HCT116 (cell line): ENCODE measurements at places on chromosomes 13 and 19. TPM values are rescaled to one million over a fixed set of nuclear protein-coding genes. Genes with fewer than 3 reads are reported as not detected.

The NXNL1 gene
- total RNA-seq = not detected

The OR4F17 gene
- not detected for total RNA-seq

The ZNF667 gene
- total RNA-seq = not detected

DNA sequence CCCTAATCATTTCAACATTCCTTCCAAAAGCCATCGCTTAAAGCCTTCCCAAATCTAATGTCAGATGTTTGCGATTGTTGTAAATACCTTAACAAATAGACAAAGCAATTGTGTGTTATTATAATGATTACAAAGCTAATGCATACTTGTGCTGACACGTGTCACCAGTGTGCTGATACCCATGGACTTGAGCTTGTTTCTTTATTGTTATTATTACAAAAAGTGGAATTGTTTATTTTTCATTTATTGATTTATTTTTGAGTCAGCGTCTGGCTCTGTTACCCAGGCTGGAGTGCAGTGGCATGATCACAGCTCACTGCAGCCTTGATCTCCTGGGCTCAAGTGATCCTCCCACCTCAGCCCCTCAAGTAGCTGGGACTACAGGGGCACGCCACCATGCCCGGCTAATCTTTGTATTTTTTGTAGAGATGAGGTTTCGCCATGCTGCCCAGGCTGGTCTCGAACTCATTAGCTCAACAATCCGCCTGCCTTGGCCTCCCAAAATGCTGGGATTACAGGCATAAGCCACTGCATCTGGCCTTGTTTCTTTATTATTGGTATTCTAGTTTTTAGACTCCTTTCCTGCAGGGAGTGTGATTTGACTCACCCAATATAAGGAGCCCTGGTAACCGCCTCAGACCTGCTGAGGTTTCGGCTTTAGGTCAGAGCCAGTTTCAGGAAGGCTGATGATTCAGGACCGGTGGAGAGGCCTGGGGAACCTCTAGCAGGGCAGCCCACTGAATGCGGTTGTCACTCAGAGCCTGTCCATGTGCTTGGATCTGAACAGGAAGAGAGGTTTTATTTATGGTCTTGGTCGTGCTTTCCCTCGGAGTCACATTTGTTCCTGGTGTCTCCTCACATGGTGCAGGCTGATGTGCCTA, 2.1 kb upstream of the FBXO17 start:
- no peak for DNase-seq

The HIF3A gene
- 0.98 TPM for total RNA-seq

GRCh38 chr13:44165889-44166496, 207.6 kb upstream of the SERP2 start:
- DNase-seq = no peak

The SERTAD3 gene
- 32.4 TPM for total RNA-seq

The SAMD1 gene
- total RNA-seq = 62.9 TPM

DNA sequence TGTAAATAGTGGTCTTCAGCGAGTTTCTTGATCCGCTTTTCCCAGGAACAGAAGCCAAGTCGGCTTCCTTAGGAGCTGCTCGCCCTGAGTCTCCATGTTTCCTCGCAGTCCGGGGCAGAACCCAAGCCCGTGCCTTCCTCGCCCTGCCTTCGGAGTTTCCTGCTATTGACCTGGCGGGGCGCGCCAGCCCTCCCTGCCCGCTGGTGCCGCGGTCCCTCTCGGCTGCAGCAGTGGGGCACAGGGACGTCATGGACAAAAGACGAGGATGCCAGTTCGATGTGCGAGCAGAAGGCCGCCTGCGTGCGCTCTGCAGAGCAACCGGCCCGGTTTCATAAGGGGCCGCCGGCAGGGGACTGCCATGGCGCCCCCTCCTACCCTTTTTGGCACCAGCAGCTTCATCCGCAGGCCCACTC, 156.6 kb downstream of the TM9SF2 start:
- DNase-seq = no peak

DNA sequence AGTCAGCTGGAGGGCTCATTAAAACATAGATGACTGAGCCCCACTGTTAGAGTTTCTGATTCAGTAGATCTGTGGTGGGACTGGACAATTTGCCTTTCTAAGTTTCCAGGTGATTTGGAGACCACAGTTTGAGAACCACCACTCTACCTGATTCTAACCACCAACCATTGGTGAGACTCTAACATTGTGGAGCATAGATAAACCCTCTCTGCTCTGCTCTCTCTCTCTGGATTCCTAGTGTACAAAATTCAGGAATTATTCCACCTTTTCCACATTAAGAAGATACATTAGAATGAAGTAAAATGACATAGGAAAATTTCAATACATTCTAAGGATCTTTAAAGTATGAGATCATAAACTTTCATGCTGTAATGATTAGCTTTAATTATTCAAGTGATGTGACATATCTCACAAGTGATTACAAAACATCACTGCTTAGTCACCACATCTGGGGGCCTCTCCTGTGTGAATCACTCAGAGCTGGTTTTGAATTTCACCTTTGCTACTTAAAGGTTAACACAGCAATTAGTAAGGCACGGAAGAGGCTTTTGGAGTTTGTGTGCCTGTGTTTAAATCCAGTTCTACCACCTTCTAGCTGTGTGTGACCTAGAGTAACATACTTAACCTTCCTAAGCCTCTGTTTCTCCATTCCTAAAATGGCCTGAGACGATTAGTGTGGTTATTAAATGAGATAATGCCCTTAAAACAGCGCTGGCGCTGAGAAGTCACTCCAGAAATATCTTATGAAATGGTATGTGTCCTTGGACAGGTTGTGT, 78.5 kb upstream of the NBEA start:
- DNase-seq = peak; percentile 68

DNA sequence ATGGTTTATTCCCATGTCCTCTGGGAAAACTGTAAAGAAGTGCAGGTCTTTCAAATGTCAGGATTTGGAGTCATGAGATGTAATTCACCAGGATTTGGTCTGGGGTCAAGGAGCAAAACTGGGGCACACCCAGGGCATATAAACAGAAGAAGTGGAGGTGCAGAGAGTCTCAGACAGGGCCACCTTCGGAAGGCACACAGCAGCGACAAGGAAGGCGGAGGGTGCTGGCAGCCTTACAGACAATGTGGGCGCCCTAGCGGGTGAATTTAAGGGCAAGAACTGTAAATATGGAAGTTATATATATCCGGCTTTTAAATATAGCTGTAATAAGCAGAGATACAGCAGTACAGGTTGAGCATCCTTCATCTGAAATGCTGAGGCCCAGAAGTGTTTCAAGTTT, 31.2 kb downstream of the DHRS12 start:
- no peak for DNase-seq

DNA sequence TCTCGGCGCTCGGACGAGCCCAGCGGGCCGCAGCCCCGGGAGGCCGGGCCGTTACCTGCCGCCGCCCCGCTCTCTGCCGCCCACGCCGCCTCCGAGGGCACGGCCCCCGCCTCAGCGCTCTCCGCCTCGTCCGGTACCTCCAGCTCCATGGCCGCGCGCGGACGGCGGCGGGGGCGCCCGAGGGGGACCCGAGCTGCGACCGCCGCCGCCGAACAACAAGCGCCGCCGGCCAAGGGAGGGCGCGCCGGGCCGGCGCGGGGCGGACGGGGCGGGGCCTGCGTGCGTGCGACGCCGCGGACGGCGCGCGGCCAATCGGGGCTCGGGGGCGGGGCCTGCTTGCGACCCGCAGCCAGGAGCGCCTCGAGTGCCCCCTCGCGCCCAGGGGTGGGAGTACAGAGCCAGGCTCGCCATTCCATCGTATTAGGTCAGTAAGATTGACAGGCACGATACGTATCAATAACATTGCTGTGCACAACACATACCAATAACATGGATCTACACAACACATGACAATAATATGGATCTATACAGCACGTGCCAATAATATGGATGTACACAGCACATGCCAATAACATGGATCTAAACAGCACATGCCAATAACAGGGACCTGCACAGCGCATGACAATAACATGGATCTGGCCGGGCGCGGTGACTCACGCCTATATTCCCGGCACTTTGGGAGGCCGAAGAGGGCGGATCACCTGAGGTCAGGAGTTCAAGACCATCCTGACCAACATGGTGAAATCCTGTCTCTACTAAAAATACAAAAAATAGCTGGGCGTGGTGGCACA, at the start of gene PIP5K1C:
Gene PIP5K1C, minus strand, starts transcription at position 227 of the 791 bp plus-strand sequence. Its CDS starts 78 bp downstream, at position 149.
- peak; percentile 75 for DNase-seq

The RAB3A gene
- 10.6 TPM for total RNA-seq

- no peak for DNase-seq
Measured at GRCh38 chr19:18230941-18231734, 4.9 kb upstream of the PDE4C start.

The ZNF729 gene
- not detected for total RNA-seq

The WDR87 gene
- total RNA-seq = not detected

The CCDC169 gene
- not detected for total RNA-seq

- DNase-seq = no peak
Measured at GRCh38 chr13:106155411-106155810, 380.1 kb downstream of the EFNB2 start.

The ZNF284 gene
- not detected for total RNA-seq

GRCh38 chr13:61880578-61881283, 465.1 kb upstream of the PCDH20 start:
- DNase-seq = peak; percentile 26

DNA sequence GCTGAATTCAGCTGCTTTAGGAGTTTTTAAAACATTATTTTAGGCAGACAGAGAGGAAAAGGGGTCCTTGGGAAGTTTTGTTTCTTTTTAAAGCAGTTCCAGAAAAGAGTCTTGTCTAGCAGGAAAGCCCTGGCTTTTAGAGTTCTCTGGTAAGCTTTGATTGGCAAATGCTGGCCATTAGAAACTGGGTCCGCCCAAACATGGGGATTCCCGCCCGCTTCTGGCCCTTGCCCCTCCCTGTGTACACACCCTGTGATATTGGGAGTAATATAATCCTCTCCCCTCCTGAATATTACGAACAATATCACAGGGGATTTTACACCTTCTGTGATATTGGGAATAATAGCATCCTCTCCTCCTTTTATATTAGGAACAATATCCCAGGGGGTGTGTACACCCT, 58.9 kb downstream of the ERICH4 start:
- no peak for DNase-seq

- DNase-seq = no peak
Measured at GRCh38 chr13:111623743-111624505, 303.5 kb downstream of the TEX29 start.

DNA sequence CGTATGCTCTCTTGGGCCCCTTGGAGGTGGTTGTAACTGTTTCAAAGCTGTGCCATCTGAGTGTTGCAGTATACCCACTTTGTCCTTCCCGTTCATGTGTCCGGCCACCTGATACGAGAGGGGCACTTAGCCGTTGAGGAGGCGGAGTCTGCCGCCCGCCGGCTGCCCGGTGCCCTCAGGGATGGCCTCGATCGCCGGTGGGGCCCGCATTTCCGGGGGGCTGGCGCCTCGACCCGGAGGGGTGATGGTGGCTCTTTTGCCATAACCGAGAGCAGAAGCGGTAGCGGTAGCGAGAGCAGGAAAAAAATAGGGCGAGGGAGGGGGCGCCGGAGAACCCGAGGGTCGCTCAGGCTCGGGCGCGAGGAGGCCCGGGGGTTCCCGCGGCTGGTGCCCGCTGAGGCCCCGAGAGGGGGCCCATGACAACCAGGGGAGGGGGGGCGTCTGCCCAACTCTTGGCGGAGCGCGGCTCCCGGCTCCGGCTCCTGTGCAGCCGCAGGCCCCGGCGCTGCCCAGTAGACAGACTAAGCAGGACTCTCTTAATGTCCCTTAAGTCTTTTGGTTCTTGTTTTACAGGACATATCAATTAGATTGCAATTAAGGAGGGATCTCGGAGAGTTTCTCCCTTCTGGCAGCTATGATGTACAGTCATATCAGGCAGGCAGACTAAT, 342.7 kb upstream of the SGCG start:
- DNase-seq = no peak

GRCh38 chr13:85512421-85512820, 286.8 kb downstream of the SLITRK6 start:
- DNase-seq = no peak

DNA sequence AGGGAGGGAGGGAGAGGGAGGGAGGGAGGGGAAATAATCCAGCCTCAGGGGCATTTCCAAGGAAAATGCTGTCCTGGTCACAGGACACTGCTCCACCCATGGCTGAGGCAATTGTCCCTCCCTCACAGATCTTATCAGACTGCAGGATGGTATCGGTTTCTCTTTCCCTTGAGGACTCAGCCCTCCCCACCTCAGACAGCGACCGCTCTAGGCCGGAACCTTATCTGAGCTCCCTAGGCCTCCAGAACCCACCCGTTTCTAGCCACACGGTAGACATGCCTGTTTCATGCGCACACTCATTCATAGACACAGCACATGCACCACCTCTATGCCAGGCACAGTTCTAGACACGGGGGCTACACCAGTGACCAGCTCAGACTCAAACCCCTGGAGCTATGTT, 10.0 kb upstream of the IZUMO2 start:
- DNase-seq = no peak

GRCh38 chr19:2478278-2478755, 2.4 kb downstream of the GADD45B start:
- DNase-seq = no peak

GRCh38 chr19:14366529-14366928, 14.7 kb upstream of the ADGRE5 start:
- peak; percentile 92 for DNase-seq

DNA sequence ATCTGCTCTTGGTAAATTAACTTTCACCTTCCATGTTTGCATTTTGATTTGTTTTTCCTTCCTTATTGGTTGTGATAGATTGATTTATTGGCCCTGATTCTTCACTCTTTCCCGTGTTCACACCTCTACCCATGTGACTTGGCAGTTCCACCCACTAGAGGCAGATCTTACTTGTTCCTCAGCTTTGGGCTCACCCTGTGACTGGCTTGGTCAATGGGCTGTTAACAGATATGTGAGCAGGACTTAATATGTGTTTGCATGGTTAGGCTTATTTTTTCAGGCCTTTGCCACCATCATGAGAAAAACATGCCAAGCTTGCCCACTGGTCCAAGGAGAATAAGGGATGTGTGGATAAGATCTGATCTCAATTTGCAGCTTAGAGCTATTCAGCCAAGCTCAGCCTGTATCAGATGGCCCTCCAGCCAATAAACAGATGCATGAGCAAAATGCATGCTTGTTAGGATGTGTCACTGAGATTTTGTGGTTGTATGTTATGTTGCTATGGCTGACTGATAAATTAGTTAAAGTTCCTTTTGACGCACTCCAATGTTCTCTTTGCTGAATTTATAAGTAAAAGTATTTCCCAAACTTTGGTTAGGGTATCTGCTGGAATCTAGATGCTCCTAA, 48.0 kb downstream of the RGCC start:
- DNase-seq = no peak

The ZNF575 gene
- 1.9 TPM for total RNA-seq

DNA sequence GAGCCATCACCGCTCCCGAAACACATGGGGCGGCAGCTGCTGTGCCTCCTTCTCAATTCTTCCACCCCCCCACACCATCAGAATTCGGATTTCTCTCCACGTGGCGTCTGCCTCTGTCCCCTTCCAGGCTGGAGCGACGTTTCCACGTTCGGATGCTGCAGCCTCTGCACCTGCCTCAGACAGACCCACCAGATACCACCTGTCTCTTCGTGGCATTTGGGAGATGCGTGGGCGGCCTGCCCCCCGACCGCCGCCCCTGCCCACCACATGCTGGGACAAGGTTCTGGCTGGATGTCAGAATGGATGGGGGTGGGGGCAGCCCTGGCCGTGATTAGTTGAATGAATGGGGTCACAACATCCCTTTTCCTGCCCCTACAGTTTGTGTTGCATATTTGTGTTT, 90.0 kb downstream of the SLC7A1 start:
- no peak for DNase-seq

GRCh38 chr19:55490478-55491432, 2.5 kb downstream of the SSC5D start:
- no peak for DNase-seq

The IGSF23 gene
- total RNA-seq = not detected

The PABPC3 gene
- 0.59 TPM for total RNA-seq

GRCh38 chr19:1944088-1944915, 3.3 kb downstream of the CSNK1G2 start:
- DNase-seq = no peak

GRCh38 chr13:27721681-27722080, 70.6 kb upstream of the GSX1 start:
- no peak for DNase-seq

The SYNE4 gene
- total RNA-seq = 27.9 TPM

The HSH2D gene
- 21.4 TPM for total RNA-seq
